ENCODE measurements at places on chromosomes 2 and 18.

DNA sequence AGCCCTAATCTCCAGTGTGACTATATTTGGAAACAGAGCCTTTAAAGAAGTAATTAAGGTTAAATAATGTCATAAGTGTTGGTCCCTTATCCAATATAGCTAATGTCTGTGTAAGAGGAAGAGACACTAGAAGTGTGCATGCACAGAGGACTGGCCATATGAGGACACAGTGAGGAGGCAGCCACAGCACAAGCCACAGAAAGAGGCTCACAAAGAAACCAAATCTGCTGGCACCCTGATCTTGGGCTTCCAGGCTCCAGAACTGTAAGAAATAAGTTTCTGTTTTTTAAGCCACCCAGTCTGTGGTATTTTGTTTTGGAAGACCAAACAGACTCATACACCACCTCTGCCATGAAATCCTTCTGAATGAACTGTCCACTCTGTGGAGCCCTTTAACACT, 186.4 kb upstream of the SLC39A10 start:
- DNase-seq = no peak

DNA sequence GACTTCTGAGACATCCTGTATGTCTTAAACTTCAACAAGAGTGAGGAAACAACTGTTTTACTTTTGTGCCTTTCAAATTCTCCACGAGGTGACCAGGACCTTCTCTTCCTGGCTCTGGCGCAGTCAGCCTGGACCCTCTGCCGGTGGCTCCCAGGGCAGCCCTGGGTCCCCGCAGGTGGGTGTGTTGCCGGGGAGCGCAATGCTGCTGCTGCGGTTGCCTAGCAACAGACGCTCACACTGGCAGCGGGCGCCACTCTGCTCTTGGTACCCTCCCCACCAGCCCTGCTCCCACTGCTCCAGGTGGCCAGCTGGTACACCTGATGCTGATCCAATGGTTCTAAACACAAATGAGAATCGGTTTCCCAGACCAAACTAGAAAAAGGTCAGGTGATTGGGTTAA, 58.7 kb downstream of the GNAL start:
- DNase-seq = no peak

DNA sequence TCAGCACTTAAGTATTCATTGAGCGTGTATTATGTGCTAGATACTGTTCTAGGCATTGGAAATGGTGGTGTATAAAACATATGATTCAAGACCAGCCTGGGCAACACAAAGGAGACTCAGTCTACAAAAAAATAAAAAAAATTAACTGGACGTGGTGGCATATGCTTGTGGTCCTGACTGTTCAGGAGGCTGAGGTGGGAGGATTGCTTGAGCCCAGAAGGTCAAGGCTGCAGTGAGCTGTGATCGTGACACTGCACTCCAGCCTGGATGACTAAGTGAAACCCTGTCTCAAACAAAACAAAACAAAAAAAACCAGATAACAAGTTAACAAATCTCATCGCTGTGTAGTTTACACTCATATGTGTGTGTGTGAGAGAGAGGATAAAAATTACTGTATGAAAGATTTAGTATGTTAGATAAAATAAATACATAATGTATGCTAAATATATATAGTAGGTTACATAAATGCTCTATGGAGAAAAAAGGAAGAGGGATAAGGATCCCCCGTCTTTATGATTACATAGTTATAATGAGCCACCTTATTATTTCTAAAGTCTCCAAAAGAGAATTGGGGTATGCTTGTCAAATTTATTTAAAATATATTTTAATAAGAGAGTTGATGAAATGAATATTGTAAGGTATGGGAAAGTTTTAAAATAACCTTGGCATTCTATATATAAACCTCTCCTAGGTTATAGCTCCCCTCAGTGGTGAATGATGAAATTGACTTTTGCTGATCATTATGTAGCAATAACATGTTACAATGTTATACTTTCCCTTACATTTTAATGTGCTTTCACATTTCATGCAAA, 69.2 kb downstream of the EHBP1 start:
- peak; percentile 70 for DNase-seq

DNA sequence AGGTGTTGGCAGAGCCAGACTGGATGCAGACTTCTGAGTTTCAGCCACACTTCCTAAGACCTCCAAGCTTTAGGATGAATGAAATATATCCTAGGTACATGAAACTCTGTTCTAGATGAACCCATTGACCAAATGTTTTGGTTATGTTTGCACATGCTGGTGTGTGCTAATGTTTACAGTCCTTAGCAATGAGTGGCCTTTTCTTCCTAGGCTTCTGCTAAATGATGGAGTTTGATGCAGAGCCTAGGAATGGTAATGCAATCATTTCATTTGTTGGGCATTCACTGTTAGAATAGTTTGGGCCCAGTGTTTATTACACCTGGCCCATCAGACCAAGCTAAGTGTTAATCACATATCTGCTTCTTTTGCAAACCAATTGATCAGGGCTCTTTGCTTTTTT, 464.7 kb downstream of the MEIS1 start:
- no peak for DNase-seq

DNA sequence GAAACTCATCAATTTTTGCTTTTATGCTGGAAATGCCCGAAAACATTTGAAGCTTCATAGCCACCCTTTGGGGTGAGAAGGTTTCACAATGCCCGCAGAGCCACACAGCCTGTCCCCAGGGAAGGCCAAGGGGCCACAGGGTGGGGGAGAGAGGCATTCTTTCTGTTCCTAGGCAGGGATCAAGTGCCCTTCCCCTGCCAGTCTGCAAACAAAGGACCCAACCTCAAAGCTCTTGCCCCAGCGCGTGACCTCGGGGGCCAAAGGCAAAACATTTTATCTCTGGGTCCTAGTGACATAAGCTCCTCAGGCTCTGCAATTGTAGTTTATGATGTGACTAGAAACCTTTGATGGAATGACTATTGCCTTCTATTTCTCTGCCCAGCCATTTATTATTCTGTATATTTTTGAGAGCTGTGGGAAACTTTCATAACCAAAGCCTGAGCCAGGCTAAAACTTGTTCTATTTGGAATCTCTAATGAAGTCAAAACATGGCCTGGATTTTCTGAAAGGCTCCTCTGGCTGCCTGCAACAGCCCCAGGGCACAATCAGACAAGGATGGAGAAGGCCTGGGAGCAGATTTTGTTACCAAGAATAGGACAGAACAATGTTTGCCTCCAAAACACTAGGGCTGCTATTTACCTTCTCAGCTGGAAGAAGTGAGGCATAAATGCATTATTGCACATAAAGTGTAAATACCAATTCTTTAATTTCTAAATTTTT, 137.2 kb upstream of the KCTD1 start:
- DNase-seq = peak; percentile 5

DNA sequence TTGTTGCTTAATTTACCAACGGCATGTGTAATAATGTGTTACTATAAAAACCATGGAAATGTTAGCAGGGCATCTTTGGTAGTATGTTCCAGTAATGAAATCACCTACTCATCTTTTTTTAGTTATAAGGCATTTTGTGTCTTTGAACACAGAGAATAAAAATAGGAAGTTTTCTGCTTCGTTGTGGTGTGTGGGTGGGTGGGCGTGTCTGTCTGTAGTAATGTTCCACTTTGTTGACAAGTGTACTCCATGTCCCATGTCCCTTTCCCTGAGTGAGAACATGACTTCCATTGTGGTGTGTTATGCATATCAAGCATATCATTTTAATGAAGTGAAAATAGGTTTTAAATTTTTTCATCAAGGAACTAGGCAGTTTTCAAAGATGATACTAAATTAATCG, 149.3 kb downstream of the VWC2L start:
- DNase-seq = no peak

DNA sequence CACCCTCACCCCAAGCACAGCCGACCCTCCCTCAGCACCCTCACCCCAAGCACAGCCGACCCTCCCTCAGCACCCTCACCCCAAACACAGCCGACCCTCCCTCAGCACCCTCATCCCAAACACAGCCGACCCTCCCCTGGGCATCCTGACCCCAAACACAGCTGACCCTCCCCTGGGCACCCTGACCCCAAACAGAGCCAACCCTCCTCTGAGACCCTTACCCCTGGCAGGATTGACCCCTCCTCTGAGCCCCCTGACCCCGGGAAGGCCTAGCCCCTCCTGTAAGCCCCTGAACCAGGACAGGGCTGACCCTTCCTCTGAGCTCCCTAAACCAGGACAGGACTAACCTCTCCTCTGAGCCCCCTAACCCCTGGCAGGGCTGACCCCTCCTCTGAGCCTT, 84.4 kb upstream of the RAB6C start:
- no peak for DNase-seq

DNA sequence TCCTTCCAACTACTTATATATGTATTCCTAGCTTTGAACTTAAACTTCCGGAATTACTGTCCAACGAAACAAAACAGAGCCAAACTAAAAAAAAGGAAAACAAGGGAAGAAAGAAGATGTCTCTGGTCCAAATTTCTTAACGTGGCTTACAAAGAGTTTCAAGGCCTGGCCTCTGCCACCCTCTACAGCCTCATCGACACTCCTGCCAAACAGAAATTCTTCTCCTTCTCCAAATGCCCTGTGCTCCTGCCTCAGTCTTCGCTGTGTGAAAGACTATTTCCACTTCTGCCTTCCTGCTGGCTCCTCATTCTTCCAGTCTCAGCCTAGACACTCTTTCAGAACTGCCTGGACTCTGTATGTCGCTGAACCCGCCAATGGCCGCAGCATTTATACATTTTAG, 249.2 kb downstream of the TXNL1 start:
- DNase-seq = peak; percentile 11

- DNase-seq = no peak
These were observed 122.5 kb downstream of the IRS1 start for GRCh38 chr2:226677080-226677479.

Data from cerebellar cortex (tissue), 1 donor.